ENCODE measurements at places on chromosomes 1 and 21. TPM values are rescaled to one million over a fixed set of nuclear protein-coding genes. Genes with fewer than 3 reads are reported as not detected.

The RHBG gene
- 5.7 TPM for total RNA-seq

The UCK2 gene
- total RNA-seq = 88.4 TPM

The FCRLA gene
- total RNA-seq = 0.25 TPM

The KCNJ9 gene
- total RNA-seq = 0.05 TPM

The AGMAT gene
- total RNA-seq = not detected

The F3 gene
- total RNA-seq = 58.5 TPM

The ACTL8 gene
- total RNA-seq = 0.69 TPM

The TTC24 gene
- total RNA-seq = not detected

The CLSTN1 gene
- 113 TPM for total RNA-seq

The SPRR2F gene
- not detected for total RNA-seq
